Adrenal gland (tissue), 19 donors: ENCODE measurements at places on chromosomes 11 and 22.

GRCh38 chr22:27278946-27279345 lies 522.6 kb downstream of the MN1 start:
- no peak for DNase-seq

- no peak for DNase-seq
Observed at GRCh38 chr11:118287006-118287405, 17.5 kb upstream of the CD3E start.

DNA sequence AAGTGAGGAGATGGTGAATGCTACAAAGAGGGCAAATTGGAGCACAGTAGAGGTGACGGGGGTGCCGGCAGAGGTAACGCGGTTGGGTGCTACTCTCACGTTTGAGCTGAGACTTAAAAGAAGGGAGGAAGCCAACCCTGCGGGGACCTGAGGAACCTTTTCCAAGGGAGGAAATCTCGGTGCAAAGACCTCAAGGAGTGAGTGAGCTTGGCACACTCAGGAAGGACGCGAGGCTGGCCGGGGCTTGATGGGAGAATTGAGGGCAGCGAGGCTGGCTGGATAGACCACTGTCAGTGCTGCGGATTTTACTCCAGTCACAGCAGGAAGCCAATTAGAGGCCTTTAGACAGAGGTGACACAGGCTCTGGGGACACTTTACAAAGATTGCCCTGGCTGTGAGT lies 25.0 kb downstream of the TSKU start:
- peak; percentile 46 for DNase-seq

GRCh38 chr11:120239713-120240640 lies at the start of gene POU2F3:
Gene POU2F3 (plus strand): TSS chr11:120240140. CDS start chr11:120240344, 204 bp downstream.
- no peak for DNase-seq

DNA sequence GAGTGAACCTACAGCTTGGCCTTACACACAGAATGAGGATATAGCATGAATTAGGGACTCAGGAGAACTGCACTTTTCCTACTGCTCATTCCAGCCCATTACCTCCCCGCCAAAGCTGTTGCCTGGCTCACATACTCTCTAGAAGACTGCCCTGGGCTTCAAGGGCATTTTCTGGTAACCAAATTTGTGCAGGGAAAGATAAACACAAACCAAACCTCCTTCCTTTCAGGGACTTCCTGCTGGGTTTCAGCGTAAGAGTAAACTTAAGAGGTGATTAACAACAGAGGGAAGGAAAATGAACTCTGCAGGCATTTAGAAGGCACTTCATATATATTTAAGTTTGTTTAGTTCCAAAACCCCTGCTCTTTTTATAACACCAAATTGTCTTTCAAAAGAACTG lies 194.9 kb downstream of the SWAP70 start:
- DNase-seq: no peak

- DNase-seq: no peak
Observed at GRCh38 chr11:115884800-115885534, 380.8 kb upstream of the CADM1 start.

GRCh38 chr11:96925862-96926261 lies 536.0 kb downstream of the JRKL start:
- DNase-seq: no peak
